ENCODE measurements at places on chromosomes 7 and 10.

GRCh38 chr7:110534241-110534931 is 556.5 kb upstream of the LRRN3 start:
- no peak for DNase-seq

DNA sequence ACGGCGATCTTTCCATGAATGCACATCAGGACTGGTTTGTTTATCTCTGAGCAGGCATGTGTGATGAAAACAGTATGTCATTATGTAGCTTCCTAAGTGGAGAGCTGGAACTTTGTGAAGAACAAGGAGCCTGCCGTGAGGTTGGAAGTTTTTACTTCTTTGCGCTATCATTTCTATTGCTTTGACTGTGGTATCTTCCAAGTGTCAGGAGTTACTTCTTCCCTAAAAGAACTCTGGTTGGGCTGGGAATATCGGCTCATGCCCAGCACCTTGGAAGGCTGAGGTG is 167.4 kb upstream of the AHR start:
- DNase-seq, result no peak

DNA sequence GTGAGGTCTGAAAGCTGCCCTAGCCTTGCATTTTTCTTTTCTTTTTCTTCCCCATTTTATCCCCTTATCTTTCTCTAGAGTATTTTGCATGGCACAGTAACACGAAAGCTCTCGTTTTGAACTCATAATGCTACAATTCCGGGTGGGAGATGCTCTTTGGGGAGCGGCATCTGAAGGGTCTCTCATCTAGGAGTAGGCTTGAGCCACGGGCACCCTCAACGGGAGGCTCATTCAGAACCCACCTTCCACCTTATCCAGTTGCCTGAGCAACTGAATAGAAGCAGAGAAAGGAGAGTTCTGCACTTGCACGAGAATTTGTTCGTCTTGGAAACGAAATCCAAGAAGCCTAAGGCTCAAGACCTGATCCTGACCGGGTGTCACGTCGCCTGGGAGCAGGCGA is 603.5 kb upstream of the FOXK1 start:
- no peak for DNase-seq

- no peak for DNase-seq
Observed at GRCh38 chr7:47069385-47070076, 512.4 kb downstream of the TNS3 start.

- DNase-seq, result no peak
Observed at GRCh38 chr7:22786290-22786932, 36.2 kb downstream of the TOMM7 start.

- DNase-seq, result no peak
Observed at GRCh38 chr7:123398921-123399320, 135.5 kb downstream of the IQUB start.

DNA sequence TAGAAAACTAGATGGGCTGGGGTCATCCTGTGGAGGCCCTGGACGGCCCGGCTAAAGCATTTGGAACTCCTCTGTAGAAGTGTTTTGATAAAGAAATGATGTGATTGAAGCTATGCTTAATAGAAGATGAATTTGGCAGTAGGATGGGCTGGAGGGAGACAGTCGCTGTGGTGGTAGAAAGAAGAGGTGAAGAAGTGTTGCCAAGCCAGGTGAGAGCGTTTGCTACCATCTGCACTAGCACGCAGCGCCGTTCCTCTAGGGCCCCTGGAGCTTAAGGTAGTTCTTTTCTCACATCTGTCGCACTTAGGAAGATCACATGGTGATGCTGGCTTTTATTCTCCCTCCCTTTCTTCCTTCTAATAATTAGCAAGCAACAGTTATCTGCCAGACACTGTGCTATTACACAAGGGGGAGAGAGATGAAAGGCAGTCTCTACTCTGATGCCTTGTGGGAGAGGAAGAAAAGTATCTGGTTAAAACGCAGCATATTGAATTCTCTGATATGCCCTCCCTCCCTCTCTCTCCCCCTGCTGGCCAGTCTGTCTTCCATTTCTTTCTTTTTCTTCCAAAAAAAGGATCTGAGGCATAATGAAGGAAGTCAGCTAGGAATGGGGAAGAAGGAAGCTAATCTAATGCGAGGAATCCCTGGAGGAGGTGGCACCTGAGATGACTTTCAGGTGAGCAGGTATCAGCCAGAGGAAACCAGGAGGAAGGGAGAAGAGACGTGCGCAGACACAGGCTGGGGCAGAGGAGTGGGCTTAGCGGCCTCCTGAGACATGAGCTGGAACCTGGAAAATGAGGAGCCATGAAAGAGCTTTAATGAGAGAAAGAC is 162.3 kb upstream of the KLF14 start:
- no peak for DNase-seq

GRCh38 chr7:20964281-20964918 is 177.7 kb upstream of the SP8 start:
- no peak for DNase-seq

DNA sequence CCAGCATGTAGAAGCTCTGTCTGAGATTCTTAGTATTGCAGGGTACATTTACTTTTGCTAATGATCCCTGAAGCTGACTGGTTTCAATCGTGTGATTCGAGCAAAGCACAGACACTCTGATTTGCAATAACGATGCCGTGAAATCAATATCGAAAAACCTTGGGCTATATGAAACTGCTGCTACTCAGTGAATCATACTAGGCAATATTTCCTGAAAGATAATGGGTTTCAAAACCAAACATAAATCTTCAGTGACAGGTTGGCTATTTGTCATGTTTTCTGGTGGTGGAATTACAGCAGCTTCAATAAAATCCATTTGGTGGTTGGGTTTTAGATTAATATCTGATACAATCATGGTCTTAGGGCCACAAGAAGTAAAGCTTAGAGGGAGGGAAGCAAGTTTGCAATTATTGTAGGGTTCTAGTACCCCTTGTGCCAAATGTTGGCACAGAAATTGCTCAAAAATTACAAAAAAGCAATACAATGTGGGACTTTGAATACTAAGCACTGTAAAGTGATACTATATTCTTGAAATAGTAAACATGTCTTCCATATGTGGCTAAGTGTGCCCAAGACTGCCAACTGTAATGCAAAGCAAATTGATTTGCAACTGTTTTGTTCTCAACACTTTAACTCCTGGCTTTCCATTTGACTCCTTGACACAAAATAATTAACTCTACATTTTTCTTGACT is 112.4 kb upstream of the JAZF1 start:
- DNase-seq, result no peak

DNA sequence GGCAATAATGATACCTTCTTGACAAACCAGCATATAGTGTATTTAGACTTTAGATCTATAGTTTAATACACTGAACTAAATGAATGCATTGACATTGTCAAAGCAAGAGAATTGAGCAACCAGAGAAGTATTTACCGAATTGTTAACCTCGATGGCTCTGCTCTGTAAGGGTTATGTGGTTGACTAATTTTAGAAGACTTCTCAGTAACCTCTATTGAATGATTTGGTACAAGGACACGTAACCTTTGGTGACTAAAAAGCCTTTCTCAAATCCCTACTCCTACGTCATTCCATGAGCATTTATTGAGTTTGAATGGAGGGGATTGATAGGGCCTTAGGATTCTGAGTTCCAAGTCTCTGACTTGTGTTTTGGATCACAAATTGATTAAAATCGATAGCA is 67.6 kb downstream of the MDFIC start:
- DNase-seq, result no peak

DNA sequence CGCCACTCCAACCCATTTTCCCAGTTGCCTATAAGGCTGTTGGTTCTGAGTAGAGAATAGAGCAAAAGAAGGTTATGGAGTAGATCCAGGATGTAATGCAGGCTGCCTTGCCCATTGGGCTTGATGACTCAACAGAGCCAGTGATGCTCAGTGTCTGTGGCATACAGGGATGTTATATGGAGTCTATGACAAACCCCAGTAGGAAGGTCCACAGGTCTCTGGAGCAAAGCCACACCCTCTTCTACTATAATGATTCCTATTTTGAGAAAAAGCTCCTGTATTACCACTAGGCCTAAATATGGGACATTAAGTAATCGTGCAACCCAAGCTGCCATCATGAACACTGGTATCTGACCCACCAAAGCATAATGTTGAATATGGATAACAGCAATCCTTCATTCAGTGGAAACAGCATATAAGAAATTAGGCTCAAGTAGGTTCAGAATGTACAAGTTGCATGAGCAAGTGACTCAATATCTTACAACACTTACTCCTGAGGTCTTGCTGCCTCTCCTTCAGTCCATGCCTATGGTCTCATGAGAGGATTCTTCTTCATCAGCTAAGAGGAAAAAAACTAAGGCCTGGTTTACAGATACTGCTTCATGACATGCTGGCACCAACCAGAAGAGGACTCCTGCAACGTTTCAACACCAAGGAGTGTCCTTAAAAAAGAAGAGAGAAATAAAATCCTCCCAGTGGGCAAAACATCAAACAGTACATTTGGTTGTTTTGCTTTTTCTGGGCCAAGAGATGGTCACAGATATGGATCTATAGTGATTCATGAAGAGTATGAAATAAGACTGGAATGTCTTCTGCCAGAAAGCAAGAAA is 14.8 kb upstream of the FHIP2A start:
- DNase-seq, result no peak

DNA sequence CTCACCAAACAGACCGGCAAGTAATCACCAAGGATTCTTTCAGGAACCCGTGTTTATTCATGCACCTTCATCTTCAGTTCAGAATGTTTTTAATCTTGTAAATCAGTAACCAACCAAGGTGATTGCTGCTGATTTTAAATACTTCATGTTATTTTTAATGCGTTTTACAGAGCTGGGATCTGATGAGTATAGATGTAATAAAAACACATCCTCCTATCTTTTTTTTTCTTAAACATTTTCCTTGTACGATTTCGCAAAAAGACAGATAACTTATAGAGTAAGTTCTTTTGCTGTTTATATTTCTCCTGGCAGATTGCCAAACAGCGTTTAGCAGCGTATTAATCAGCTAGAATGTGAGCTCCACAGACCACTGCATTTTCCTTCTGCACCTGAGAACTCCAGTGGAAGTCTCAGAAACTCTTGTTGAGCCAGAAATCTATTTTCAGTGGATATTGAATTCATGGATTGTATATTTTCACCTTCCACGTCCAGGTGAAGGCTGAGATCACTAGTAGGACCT is 397.8 kb upstream of the NRP1 start:
- DNase-seq, result no peak

GRCh38 chr7:29091715-29092114 is 54.6 kb downstream of the CPVL start:
- DNase-seq, result peak; percentile 45

DNA sequence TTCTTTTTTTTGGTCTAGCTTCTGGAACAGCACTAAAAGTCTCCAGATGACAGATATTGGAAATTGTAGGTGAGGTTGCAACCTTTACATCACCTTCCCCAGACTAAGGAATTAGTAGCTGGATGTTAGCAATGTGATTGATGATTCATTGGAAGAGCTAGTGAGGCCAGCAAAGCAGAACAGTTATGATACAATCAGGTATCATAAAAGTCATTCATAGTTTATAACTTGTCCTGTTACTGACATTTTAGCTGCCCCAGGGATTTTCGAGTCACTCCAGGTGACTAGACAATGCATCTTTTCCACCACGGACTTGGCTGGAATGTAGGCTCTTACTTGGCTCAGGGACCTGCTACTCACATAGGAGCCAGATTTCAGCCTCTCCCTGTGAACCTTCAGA is 15.9 kb upstream of the TCF7L2 start:
- no peak for DNase-seq

DNA sequence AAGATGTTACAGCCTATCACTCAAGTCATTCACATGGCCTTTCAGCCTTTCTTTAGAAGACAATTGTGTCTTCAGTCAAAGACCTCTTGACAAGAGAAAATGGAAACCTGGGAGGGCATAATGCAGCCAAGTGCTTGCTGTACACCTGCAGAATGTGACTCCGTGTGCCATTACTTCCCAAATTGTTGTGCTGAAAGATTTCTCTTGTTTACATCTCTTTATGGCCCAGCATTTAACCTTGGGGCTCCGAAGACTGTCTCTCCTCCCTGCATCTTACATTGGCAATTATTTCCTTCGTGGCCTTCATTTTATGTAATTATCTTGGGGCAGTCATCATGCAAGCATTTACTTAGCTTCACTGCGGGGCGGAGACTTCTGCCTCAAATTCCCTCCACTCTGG is 287.0 kb downstream of the TCF7L2 start:
- no peak for DNase-seq

- no peak for DNase-seq
Observed at GRCh38 chr7:118626739-118627138, 402.2 kb downstream of the ANKRD7 start.

DNA sequence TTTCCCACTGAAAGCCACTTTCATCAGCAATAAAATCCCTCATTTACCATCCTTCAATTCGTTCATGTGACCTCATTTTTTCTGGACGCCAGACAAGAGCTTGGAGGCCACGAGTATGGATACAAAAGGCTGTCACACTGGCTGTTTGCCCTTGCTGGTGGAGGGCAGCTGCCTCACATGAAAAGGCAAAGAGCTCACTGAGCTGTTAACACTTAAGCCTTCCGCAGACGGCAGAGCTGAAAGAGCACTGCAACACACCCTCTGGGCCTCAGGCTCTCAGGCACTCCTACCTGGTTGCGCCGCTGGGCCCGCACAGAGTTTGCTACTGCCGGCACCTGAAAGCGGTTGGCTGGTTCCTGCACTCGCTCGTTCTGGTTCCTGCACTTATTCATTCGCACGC is 193.5 kb downstream of the CFTR start:
- DNase-seq, result no peak

DNA sequence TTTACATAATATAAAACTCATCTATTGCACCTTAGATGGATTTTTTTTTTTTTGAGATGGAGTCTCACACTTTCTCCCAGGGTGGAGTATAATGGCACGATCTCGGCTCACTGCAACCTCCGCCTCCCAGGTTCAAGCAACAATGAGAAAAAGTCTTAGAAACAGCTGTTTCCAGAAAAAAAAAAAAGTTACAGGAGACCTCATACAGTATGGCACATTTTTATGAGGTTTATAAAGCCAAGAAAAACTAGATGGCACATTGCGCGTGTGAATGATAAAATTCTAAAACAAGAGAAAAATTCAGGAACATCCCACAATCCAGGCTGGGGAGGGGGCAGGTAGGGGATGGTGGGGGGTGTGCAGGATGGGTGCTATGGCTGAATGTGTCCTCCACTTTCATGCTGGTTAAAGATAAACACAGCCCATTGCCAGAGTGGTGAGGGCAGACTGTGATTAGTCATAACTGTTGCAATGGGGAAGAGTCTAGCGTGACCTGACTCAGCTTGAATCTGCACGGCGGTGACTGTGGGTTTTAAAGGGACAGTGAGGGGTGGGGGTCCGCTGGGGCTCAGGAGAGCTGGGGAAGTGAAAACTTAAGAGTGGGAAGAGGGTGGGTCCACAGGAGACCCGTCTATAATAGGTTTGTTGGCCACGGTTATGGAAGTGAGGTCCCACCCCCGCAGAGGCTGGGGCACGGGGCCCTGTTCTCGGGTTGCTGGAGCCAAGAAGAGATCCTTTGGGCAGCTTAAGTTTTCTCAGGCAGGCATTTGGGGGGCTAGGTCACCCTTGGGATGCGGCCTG is 11.9 kb upstream of the LRRC27 start:
- DNase-seq, result peak; percentile 42

GRCh38 chr7:84647797-84648757 is 453.5 kb upstream of the SEMA3A start:
- DNase-seq, result no peak

DNA sequence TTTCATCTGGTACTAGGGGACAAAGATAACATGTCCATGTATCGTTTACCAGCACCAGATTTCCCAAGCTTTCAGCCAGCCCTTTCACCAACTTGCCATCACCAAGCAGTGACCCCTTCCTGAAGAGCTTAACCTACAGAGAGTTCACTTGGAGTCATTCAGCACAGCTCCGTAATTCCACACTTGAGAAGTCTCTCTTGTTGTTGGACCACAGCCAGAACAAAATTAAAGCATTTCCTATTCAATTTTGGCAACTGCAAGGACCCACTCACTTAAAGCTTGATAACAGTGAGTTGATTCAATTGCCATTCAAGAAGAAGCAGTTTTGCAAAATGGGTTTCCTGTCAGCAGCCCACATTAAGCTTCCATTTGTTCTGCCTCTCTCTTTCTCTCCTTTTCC is 88.5 kb upstream of the LRRTM3 start:
- no peak for DNase-seq

Data from activated CD4-positive, alpha-beta T cell treated with anti-CD3 and anti-CD28 coated beads, Interleukin-2, amount 10 ng/mL, durations not matched to agents 7 days and 5 days (primary cell).